Coronary artery (tissue), 2 donors: ENCODE measurements at places on chromosomes 16 and 17.

DNA sequence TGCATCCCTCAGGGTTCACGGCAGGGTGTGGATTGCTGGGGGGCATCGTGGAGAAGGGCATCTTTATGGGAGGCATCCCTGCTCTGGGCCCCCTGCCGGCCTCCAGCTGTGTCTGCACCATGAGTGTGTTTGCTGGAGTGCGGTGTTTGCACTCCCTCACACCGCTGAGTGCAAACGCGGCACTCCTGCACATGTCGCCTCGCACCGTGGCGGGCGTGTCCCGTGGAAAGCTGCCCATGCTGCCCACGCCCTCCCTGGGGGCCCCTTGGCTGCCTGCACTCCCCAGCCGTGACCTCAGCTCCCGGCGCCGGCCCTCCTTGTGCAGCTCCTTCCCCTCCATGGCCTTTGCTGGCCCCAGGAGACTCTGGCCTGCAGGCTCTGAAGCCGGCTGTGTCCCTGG lies 74.6 kb upstream of the ZNF750 start:
- DNase-seq = no peak

DNA sequence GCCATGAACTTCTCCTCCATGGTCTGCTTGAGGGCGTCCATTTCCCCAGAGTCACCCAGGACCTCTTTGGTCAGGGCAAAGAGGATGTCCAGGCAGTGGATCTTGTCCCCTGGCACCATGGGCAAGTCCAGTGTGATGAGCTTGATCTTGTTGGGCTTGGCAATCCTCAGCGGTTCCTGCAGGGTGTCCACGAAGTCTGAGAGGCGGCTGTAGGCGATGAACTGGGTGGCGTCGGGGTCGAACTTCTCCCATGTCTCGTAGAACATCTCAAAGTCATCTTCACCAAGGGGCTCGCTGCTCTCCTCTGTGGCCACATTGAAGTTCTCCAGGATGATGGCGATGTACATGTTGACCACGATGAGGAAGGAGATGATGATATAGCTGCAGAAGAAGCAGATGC lies 9.0 kb upstream of the CD79B start:
- DNase-seq = no peak

- DNase-seq = no peak
Observed at GRCh38 chr16:50244140-50244503, 22.2 kb upstream of the ADCY7 start.

DNA sequence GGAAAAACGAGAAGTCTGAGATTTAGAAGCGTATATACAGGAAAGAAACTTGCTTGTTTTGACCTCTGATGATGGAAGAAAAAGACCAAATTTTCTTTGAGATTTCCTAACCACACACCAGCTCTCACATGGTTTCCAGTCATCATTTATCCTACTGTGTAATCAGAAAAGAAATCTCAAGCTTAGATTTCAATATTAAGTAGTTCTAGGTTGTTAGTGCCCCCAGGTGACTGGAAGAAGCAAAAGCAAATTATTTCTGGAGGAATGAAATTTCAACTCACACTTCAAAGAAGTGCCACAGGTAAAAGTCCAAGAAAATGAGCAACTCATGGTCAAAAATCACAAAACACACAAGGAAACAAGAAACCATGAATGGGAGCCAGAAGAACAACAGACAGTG lies 51.8 kb upstream of the KDM6B start:
- DNase-seq = no peak

DNA sequence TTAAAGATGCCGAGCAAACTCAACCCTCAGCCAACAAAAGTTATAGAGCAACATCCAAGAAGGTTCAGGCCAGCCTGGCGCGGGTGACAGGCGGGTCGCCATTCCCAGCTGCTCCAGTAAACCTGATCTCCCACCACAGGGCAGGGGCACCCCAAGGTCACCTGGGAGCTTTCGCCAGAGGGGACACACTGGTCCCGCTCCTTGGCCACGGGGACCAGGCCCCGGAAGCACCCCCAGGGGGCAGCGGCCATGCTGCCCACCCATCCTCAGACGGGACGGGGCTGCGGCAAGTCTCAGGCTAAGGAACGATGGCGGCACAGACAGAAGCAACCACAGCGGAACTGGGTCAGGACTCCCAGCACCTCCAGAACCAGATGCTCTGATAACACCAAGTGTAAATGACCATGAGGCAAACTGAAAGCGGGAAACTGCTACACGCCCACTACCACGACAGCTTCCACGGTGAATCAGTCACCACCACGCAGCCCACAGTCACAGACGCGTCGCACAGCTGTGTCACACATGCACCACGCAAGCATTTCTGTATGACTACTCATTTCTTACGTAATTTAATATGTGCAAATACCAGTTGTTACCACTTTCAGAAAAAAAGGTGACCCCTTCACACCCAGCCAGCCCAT lies 14.1 kb upstream of the CCDC154 start:
- no peak for DNase-seq

DNA sequence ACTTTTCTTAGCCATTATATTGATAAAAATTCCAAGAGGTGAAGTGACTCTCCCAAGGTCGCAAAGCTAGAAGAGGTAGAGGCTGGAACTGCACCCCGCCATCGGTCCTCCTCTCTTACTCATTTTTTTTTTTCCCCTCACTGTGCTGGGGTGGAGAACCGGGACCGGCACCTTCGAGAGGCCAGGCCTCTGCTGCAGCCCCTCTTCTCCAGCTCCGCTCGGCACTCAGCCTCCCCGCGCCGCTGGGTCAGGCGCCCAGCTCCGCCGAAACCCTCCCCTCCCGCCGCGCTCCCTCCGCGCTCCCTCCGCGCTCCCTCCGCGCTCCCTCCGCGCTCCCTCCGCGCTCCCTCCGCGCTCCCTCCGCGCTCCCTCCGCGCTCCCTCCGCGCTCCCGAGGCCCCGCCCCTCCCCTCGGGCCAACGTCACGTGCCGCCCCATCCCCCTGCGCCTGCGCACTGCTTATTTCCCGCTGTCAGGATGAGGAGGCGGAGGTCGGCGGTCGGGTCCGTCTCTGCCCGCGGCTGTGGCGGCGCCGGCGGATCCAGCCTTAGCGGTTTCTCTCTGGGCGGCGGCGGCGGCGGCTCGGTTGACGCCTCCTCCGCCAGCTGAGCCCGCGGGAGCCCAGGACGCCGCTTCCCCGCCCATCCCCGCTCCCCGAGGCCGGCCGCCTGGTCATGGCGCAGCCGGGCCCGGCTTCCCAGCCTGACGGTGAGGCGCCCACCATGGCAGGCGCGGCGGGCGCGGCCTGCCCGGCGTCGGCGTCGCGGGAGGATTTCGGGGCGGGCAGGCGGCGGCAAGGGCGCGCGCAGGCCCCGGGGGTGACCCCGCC lies at the start of gene RABEP1:
RABEP1 (plus strand) TSS at position 471 of the 828 bp plus-strand sequence; CDS start at position 674, 203 bp downstream.
- peak; percentile 89 for DNase-seq

DNA sequence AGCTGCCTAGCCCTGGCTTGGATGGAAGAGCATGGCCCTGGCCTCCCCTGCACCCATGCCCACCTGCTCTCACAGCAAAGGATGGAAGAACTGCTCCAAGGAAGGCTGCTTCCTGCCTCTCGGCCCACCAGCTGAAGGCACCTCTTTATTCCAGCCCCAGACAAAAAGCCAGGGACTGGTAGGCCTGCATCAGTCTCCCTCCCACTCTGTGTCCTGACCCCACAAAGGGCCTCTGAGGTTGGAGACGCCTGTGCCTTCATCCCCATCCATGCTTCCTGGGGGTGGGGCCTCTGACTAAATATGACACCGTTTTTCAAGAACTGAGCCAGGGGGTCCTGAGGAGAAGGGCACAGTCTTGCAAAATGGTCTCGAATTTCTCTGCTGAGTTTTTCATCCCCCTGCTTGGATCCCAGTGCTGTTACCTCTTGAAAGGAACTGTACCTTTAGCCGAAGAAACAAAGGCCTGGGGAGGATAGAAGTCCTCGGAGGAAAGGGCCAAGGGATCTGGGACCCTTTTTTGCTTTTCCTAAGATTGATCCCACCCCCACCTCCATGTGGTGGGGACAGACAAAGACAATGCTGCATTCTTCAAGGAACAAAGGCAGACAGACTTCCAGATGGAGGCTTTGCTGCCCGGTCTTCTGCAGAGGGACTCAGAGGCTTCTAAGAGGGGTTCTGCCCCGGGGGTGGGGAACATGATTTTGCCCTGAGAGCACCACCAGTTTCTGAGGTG lies 5.2 kb downstream of the C17orf50 start:
- no peak for DNase-seq

- DNase-seq = no peak
Observed at GRCh38 chr17:79797492-79798298, 818 bp upstream of the CBX8 start.

- no peak for DNase-seq
Observed at GRCh38 chr17:9363440-9364350, 211.9 kb downstream of the STX8 start.

- no peak for DNase-seq
Observed at GRCh38 chr16:85159179-85159980, 47.1 kb upstream of the CIBAR2 start.
